ENCODE measurements at places on chromosomes 1 and 21.

- DNase-seq: no peak
These were observed 52.2 kb downstream of the DMRTB1 start for GRCh38 chr1:53511323-53511932.

DNA sequence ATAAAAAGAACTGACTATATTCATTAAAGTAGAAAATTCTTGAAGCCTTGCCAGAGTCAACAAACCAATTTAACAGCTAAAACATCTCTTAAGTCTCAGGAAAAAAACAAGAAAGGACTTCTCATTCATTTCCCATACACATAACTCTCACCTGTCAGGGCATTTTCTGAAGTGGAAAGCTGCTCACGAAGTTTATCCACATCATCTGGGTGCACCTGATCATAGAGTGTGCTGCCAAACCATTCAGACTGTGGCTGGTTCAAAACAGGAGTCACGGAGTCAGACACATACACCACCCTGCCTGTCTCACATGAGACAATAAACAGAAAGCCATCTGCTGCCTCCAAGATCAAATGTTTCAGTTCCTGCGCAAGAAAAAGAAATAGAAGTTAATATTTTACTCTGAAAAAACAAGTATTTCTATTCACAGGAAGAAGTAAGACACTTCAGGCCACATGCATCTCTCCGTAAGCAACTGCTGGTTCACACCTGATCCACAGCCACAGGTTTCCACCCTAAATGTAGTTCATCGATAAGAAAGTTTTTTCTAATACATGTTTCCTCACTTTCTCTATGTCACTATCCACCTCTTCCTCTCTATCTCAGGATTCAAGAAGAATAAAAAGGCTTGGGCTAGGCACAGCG lies 28.2 kb upstream of the CTSK start:
- DNase-seq: no peak

GRCh38 chr1:100710906-100711682 lies 8.4 kb upstream of the VCAM1 start:
- no peak for DNase-seq

DNA sequence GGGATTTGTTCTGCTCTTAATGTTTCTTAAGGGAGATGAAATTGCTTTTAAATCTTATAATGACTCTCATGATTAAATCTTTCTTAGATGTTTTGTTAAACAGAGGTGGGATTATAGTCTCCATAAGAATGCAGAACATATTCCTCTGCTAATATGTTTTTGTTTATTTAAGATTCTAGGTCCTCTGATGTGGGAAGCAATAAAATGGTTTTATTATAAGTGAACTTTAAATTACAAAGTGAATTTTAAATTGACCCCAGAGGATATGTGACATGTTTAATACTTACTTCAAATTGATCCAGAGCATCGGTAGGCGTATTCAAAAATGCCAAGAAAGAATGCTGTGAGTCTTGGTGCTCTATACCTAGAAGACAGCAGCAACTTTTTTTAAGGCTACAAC lies 129.4 kb downstream of the COQ8A start:
- DNase-seq: no peak

GRCh38 chr1:200263203-200263602 lies 146.6 kb downstream of the ZNF281 start:
- no peak for DNase-seq

DNA sequence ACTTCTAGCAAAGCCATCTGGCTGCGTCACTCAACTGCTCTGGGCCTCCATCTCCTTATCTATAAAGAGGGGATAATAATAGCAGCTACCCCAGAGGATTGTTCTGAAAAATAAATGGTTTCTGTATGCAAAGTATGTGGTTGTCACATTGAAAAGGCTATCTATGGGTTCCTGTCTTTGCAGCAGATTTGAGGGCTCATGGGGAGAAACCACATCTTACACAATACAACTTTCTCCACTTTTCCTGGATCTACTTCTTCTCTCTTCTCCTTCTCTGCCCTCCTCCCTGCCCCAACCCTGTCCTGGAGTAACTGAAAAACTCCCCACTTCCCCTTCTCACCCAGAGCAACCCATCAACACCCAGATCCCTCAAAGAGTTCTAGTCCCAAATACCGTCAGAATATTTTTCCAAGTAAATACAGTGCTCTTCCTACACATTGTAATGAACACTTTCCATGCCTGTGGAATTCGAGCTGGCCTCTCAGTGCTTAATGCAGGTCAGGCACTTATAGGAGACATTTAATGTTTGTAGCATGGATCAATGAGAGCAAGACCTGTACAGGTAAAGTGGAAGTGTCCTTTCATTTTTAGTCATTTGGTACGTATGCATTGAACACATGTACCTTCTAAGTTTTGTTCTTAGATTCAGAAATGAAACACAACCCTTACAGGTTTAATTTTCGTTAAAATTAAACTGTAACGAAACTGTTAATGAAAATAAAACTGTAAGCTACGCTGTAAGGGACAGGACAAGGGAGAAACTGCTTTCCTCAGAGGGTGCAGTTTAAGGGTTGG lies 131.9 kb downstream of the AK5 start:
- no peak for DNase-seq

DNA sequence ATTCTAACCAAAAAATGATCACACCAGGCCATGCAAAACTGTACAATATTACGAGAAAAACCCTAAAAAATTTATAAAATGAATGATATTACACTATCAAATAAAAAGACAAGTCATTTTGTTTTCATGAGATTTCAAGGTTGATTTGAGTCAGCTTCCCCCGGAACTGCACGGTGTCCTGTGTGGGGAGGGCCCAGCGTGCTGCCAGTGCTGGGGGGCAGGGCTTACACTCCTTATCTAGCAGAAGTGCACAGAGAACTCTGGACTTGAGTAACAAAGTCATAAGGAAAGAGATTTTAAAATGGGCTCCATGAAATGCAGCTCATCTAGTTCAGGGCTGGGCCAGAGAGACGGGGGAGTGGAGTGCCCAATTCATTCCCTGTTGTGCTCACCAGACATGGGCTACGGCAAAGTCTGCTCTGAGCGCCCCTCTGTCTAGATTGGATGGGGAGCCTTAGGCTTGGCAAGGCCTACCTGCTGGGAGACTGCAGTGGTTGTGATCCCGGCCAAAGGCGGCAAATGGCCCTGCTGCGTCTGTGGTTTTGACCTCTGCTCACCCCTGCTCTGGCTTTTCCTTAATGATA lies 50.1 kb downstream of the COQ8A start:
- no peak for DNase-seq

DNA sequence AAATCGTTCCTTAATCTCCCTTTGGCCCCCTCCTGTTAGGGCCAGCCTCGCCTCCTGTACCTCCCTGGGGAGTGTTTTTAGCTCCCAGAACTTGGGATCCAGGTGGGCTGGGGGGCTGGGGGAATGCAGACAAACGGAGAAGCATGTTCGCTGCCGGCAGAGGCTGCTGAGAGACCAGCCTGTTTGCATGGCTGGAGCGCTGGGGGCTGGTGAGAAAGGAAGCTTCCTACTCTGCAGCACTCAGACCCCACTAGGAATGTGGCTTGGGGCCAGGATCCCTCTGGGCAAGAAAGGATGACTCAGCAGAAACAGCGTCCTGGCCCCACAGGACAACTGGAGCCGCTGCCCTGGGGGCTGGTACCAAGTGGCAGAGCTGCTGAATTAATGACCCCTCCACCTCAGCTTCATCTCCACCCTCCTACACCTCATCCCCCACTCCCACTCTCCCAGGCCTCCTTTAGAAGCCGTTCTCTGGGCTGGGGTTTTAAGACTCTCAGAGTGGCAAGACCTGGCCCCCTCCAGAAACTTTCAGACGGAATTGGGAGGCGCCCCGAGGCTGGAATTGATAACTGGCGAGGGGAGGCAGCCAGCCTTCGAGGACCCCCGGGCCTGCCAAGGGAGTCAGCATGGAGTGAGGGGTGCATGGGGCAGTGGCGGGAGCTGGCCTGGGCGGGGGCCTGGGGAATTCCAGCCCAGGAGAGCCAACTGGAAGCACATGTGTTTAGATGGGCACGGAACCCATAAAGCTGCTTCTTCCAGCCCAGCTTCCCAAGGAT lies 28.5 kb upstream of the EPS8L3 start:
- DNase-seq: no peak

DNA sequence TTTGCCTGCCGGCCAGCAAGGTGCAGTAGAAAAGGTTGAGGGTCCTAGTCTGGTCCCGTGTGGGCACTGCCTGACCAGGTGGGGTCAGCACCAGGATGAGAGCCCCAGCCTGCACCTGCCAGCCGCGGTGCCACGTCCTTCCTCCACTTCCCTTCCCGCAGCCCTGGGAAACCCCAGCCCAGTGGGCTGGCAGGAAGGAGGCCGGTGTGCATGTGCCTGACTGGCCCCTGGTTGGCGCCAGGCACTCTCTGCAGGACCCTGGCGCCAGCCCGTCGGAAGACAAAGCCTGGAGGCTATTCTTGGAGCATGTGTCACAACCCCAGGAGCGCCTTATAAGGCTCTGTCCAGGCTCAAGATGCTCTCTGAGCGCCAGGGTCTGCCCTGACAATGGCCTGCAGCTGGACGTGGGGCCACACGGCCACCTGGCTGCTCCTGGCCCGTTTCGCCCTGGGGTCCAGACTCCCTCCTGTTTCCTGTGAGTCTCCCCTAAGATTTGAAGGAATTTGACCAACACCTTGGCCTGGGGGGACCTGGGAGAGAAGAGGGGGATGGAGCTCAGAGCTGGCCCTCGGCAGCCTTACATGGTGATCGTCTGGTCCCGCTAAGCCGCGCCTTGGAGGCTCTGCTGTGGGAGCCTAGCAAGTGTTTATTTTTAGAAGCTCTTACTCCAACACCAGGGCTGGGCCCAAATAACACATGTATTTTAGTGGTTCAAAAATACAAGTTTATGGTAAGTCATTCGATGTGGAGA lies 31.9 kb upstream of the POFUT2 start:
- DNase-seq: no peak

DNA sequence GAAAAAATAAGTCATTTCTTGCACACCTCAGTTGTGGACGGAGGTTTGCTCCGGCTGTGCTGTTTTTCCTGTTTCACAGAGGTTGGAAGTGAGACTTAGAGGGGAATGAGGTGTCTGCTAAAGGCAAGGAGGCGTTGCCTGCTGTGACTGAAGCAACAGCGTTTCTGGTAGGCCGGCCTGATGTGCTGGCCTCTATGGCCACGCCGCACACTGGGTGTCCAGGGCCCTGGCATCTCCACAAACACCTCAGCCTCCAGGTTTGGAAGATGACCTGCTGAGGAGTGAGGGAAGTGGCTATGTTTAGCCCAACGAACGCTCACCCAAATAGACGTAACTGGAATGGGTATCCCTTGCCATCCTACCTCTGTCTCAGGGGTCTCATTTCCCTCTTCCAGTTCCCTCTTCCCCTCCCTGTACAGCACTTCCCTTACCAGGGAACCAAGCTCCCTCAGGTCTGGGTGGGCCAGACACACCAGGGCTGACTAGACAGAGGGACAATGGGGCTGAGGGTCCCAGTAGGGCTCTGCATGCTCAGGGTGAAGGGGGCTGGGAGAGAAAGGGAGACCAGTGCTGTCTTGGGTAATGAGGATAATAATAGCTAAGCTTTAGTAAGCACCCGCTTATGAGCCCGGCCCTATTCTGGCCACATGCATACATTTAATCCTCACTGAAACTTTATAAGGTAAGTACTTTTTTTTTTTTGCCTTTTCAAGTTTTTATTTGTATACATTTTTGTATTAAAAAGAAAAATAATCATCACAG lies 11.9 kb downstream of the CACNA1S start:
- no peak for DNase-seq

Data from cerebellar nuclear complex (tissue), 1 donor.